ENCODE measurements at places on chromosomes 5 and 9. TPM values are rescaled to one million over a fixed set of nuclear protein-coding genes. Genes with fewer than 3 reads are reported as not detected.

- no peak for DNase-seq
Measured at GRCh38 chr5:132748522-132749000, 1.3 kb downstream of the CCNI2 start.

DNA sequence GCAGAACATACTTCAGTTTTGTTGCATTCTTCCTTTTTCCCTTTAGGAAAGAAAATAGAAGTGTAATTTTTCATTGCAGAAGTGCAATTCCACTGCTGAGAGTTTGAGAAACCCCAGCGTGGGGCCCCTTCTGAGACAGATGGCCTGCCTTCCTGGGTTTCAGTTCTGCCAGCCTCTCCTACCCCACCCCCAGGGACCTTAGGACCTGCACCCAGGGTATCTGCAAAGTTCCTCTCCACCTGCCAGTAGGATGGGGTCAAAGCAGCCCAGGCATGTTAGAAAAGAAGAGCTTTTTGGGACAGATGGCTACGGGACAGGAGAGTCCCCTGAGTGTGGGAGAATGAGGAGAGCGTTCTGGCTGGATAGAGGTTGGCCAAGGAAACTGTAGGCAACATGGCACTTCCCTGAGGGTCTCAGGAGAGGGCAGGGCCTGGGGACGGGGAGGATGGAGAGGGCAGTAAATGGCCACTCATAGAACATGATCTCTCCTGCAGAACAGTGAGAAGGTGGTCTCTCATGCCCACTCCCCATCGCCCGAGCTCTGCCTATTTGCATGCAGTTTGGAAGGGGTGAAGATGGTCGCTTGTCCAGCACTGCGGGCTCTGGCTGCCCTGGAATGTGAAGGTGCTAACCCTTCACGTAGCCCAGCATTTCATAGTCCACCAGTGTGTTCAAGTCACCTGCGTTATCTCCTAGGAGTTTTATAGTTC, at the start of gene TIFAB:
TSS of gene TIFAB (minus strand) at position 31 of the 710 bp plus-strand sequence. CDS start 2,412 bp downstream, outside the sequence.
- no peak for DNase-seq

DNA sequence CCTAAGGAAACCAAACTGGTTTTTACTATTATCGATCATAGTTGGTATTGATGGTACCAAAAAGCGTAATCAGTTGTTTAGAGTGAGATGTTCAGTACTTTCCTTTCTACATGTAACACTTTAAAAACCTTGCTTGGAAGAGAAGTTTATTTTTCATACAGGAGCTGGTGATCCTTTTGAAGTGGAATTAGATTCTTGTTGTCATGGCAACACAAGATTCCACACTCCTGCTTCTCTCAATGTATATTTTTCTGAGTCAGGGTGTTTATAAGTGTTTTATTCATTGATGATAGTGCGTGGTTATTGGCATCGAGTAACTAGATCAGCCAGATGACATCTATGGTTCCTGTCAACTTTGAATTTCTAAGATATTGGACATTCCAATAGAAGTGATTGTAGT, 181.1 kb upstream of the CHD1 start:
- DNase-seq = no peak

DNA sequence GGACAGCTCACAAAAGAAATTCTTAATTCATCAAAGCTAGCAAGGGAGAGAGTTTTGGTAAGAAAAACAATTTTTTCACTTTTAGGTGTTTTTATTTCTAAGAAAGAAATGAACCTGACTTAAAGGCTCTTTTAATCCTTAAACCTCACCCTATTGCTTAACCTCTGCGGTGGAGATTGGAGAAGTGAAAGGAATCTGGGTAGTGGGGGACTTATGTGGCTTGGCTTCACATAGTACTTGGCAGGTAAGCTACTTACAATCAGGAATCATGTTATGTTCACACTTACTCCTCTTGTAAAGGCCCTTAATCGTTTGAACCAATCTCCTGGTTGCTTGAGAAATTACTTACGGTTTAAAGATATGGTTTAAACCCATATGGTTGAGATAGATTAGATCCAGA, 104.8 kb downstream of the ISOC1 start:
- no peak for DNase-seq

GRCh38 chr5:37869216-37869615, 29.4 kb upstream of the GDNF start:
- DNase-seq = no peak

DNA sequence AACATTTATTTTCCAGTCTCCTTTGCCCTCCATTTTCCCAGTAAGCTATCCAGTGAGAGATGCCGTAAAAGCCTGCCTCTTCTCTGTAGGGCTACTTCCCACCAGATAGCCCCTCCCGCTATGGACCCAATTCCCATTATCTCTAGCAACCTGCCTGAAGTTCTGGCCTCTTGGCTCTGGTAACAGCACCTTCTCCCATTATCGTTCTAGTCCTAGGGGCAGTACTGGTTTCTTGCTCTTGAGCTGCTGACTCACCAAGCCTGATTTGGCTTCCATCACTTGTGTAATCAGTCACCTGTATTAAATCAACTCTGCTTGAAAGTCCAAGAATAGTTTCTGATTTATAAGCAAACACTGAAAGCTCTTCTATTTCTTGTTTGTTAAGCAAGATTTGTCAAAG, 42.8 kb upstream of the PARP8 start:
- no peak for DNase-seq

DNA sequence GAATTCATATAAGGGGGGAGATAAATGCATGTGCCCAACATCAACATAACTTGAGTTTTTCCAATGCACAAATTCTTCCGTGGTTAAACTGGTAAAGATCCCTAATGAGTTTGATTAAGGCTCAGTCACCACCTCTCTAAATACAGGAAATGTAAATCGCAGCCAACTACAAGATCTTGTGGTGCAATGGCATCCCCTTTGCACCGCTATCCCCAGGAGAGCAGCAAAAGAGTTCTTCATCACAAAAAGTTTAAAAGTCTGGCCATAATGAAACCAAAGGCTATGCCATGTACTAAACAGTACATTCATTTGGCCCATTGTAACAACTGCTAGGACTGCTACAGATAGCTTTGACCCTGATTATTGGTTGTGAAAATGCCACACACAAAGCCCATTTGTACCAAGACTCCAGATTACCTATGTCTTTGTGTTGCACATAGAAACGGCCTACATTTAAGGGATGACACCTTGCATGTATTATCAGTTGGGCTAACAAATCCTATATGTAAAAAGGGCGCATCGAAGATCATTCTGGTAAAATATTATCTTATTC, 44.5 kb downstream of the ZNF608 start:
- DNase-seq = no peak

DNA sequence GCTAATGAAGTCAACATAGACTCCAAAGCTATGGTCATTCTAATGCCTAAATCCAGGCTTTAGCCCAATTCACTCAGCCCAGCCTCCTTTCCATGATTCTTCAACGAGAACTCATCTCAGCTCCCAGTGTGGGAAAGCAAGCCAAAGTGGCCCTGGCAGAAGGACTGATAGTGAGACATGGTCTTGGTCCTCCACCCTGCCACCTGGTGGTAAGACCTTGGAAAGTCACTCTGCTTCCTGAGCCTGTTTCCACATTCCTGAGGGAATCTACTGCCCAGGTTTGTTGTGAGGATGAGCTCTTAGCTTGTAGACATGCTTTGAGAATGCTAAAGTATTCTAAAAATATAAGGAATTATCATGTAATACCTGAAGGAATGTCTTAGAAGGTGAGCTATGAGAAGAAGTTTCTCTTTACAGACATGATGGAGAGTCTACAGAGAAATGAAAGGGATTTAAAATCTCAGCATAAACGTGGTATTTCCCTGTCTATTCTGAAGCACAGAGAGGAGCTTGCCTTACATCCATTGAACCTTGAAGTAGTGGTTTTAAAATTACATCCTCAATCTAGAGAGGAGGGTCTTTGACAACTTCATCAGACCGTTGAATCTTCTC, 173.5 kb downstream of the TRIM32 start:
- DNase-seq = peak; percentile 72

GPR151 gene
- not detected for total RNA-seq

LHFPL2 gene
- 107 TPM for total RNA-seq

PCDHAC2 gene
- 4.6 TPM for total RNA-seq

DEPDC1B gene
- 10.5 TPM for total RNA-seq

TAF11L10 gene
- total RNA-seq = not detected
